ENCODE measurements at places on chromosomes 3 and 15.

GRCh38 chr3:33240261-33240660 lies 21.7 kb upstream of the SUSD5 start:
- no peak for DNase-seq

GRCh38 chr3:127464642-127465041 lies 125.9 kb downstream of the TPRA1 start:
- no peak for DNase-seq

DNA sequence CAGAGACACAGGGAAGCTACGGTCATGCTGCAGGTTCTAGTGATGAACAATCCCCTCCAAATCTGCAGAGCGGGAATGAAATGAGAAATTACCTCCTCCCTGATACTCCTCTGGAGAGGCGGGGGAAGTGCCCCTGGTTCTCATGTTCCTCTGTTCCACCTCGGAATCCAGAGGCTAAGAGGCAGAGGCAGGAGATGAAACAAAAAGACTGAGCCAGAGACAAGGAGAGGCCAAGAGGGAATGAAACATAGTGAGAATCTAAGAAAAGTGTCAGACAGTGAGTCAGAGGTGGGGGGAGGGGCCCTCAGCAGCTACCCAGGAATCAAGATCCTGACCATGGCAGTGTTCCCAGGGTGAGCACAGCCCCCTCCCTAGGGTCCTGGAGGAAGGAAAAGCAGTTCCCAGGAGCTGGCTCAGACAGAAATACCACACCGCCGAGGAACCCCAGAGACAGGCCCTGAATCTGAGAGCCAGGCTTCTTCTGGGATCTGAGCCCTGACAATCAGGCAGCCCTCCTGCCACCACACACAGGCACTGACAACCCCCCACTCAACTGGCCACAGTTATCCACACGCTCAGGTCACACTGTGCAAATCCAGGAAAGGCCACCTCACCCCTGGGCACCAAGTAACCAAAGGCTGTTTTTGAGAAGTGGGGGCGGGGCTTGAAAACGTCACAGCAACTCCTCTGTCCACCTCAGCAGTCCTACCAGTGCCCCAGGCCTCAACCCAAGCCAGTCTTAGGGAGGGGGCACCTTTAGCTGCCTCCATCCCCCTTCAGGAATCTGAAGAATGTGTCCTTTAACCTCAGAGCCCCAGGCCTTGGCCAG lies 2.4 kb downstream of the CSRNP1 start:
- DNase-seq = peak; percentile 53

GRCh38 chr15:65305150-65305758 lies 777 bp downstream of the RNU5B-1 start:
- no peak for DNase-seq
